ENCODE measurements at places on chromosomes 4 and X.

- DNase-seq: no peak
These were observed 521.7 kb downstream of the PPARGC1A start for GRCh38 chr4:23368081-23368697.

- no peak for DNase-seq
These were observed 62.1 kb downstream of the FUNDC1 start for GRCh38 chrX:44480591-44480990.

DNA sequence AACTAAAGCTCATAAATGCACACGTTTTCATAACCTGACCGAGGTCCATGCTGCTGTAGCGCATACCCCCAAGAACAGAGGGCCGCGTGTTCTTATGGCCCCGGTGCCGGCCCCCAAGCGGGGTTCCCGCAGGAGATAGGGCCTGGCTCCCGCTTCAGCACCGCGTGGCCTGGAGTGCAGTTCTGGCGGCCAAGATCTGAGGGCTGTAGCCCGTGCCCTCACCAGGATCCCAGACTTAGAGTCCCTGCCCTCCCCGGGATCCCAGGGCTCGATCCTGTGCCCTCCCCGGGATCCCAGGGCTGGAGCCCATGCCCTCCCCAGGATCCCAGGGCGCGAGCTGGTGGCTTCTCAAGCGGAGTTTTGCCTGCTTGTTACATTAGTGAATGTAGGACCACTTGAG, 1.0 kb upstream of the GRPEL1 start:
- DNase-seq: no peak

DNA sequence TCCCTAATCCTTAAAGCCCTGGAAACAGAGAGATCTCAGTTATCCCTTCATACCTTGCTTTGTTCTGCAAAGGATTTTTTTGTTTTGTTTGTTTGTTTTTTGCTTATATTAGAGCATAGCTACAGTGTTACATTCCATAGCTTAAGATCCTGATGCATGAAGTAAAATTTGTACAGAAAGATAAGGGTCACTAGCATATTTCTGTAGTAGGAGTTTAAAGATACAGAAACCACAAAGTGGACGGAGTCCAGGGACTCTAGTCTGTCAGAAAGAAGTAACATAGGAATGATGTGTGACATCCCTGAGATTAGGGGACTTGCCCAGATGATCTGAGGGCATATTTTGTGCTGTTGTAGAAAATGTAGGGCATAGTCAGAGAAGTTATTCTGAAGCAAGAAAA, 151.9 kb upstream of the PLAC1 start:
- DNase-seq: no peak

GRCh38 chr4:81505004-81505598, 33.4 kb upstream of the RASGEF1B start:
- peak; percentile 35 for DNase-seq

- no peak for DNase-seq
These were observed 37.2 kb downstream of the INTS12 start for GRCh38 chr4:105671301-105671700.

DNA sequence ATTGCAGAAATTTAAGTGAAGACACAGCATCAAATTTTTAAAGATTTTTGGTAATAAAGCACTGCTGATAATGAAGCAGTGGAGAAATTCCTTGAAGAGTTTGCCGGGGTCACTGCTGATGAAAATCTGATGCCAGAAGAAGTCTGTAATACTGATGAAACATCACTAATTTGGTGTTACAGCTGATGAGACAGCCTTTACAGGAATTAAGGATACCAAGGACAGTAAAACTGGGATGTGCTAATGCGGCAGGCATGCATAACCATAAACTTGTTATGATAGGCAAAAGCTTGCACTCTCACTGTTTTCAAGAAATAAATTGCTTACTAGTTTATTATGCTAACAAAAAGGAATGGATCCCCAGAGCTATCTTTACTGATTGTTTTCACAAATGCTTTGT, 52.9 kb upstream of the VEGFC start:
- DNase-seq: no peak

DNA sequence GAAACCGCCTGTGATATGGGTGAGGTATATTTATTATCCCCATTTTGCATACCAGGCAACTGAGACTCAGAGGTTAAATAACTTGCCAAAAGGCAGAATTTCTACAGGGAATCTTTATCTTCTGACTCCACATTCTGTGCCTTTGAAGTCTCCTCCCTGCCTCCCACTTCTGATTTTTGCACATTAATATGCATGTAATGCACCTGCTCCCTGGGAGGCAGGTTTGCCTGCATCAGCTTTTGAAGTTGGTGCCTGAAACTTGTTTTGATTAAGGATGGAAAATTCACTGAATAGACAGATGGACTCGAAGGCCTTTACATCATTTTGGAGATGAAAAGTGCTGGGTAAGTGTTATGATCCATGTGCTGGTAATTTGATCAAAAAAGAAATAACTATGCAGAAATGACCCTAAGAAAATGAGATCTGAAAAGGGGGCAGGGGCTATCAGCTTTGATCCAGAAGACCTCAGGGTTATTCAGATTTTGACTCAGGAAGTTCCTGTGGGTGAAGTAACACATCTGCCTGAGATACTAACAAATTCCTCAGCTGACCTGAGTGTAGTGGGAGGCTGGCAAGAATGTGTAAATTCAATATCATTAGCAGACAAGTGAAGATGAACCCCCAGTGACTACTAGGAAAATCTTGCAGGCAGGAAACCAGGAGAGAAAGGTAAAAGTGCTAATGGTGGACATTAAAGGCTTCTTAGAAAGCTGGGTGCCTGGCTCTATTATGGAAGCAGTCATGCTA, 167.5 kb upstream of the BOD1L1 start:
- no peak for DNase-seq

DNA sequence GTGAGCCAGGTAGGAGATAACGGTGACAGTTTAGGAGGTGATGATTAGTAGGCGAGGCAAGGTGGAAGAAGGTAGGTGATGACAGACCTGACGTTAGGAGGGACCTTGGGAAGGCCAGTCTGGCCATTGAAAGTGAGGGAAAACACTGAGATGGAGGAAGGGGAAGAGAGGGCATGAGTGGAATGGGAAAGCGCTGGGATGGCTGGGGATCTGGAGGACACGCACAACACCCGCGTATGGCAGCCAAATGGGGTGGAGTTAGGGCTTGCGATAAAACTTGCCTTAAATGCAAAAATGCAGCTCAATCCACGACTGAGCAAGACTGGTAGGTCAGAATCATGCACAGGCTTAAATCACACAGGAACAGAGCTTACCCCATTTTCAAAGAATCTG, 605 bp upstream of the CDKL2 start:
- DNase-seq: no peak

- no peak for DNase-seq
These were observed 443.7 kb upstream of the ATOH1 start for GRCh38 chr4:93384887-93385286.

DNA sequence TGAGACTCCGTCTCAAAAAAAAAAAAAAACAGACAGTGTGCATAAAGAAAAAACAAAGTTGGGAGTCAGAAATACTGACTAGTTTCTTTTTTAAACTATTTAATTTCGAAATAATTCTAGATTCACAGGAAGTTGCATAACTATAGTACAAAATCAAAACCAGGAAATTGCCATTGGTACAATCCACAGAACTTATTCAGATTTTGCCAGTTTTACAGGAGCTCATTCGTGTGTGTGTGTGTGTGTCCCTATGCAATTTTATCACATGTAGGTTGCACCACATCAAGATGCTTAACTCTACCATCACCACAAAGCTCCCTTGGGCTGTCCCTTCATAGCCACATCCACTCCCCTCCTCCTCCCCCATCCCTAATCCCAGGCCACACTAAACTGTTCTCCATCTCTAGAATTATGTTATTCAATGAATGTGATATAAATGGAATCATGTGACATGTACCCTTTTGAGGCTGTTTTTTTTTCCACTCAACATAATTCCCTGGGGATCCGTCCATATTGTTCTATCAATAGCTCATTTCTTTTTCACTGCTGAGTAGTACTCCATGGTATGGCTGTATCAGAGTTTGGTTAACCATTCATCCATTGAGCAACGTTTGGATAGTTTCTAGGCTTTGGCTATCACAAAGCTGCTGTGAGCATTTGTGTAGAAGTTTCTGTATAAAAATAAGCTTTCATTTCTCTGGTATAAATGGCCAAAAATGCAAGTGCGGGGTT, 16.3 kb upstream of the DDX3X start:
- DNase-seq: no peak

DNA sequence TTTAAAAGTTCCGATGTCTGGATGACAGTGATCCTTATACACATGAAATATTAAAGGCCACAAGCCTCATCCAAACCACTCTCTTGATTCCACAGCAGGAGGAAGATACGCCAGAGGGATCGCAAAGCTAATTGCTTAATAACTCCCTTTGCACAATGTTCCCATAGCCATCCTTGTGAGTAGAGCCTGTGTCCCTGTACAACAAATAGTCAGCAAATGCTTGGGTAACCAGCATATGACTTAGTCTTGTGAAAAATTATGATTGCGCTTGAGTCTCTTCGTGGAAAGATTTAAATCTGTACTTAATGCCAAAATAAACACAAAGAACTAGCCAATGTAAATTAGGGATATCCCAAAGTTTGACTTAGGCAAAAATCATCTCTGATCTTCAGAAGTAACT, 31.5 kb downstream of the SLC9A7 start:
- no peak for DNase-seq

- peak; percentile 17 for DNase-seq
These were observed 36.9 kb downstream of the NLGN3 start for GRCh38 chrX:71181558-71181909.

- no peak for DNase-seq
These were observed 68.0 kb downstream of the LUZP4 start for GRCh38 chrX:115357326-115358120.

DNA sequence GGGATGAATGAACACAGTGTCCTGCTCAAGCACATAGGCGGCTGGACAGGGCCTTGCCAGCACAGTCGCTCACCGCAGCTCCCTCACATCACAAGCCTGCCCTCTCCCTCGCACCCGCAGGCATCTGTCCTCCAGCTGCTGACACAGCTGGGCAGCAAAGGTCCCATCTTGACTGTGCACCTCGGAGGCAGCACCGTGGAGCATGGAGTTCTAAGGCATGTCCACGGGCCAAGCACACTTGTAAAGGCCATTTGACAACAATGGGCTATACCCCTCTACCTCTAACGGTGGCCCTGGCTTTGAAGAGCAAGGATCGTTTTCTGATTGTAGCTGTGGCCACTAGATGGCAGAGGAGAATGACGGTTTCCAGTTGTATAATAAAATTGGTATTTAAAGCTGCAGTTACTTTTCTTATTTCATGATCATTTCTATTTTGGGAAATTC, 53.8 kb downstream of the APLN start:
- no peak for DNase-seq

DNA sequence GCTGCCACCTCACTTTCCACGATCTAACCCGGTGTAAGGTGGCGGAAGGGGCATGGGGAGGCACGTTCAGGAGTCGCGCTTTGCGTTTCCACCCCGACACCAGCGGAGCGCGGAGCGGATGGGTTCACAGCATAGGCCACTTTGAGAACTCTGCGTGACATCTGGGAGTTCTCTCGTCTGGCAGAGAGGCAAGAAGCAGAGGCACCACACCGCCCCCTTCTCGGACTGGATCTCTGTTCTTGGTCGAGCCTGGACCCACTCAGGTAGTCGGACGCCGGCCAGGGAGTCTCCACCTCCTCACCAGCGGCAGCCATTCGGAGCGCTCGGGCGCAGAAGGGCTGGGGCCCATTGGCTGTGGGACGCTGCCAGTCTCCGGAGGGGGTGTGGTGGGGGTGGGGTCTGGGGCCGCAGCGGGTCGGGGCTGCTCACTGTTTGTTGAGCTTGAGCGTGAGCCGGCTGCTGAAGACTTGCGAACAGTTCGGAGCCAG, at the start of gene DACH2:
Gene DACH2 (plus strand): TSS at position 428 of the 488 bp plus-strand sequence.
- peak; percentile 26 for DNase-seq

DNA sequence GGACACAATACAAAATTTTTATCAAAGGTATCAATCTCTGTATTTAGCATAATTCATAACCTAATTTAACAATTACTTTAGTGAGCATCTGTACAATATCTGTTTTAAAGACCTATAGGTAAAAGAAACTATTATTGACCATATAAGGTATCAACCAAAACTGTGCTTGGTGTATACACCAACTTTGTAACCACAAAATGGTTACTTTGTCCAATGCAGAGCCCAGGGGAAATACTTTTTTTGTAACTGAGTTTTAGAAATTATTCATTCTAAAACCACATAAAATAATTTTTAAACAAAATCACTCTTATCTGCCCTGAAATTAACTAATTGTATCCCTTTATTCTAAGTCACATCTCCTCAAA, 5.0 kb downstream of the CXXC4 start:
- no peak for DNase-seq

- DNase-seq: no peak
These were observed 22.7 kb downstream of the F8A3 start for GRCh38 chrX:155435744-155436112.

GRCh38 chr4:13907255-13907751, 279.8 kb upstream of the BOD1L1 start:
- no peak for DNase-seq

GRCh38 chrX:8846266-8846665, 45.1 kb upstream of the FAM9A start:
- DNase-seq: no peak

DNA sequence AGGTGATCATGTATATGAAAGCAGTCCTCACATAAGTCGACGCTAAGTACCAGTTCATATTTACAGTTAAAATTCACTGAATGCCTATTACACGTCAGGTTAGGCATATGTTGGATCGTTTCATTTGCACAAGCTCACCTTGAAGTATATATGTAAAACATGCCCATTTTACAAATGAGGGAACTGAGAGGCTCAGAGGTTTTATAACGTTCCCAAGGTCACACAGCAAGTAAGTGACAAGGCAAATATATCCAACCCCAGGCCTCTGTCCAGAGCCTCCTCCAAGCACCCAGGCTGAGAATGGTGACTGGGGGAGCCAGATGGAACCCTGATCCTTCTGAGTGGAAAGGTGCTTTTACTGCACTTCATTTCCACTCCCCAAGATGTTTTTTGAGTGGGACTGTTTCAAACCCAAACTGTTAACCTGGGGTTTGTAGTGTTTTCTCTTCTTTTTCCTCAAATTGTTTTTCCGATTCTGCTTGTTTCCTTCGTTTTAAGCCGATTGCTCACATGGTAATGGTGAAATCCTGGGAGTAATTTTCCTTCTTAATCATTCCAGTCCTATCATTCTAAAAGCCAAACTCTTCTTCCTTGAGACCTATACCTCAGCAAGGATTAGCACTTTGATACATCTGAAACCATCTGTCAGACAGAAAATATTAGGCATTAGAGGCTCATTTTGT, 791 bp downstream of the SMIM20 start:
- DNase-seq: no peak

DNA sequence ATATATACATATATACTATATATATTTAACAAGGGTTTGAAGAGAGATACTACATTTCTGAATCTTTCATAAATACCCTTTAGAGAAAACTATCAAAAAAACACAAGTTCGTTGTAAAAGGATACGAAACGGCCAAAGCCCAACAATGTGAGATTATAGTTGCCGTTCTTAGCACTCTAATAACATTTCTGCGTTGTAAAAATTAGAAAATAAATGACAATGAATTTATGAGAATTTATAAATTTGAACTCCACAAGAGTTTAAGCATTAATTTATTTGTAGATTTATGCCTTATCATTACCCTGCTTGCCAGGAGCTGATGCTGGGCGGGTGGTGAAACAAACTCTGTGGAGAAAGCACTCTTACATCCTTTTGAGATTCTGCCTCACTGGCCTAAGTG, 1.1 kb downstream of the WDR17 start:
- DNase-seq: no peak
